ENCODE measurements at places on chromosomes 12 and 14. TPM values are rescaled to one million over a fixed set of nuclear protein-coding genes. Genes with fewer than 3 reads are reported as not detected.

DPF3 gene
- total RNA-seq, result not detected

GRCh38 chr12:110304061-110304551 is 23.1 kb downstream of the ATP2A2 start:
- DNase-seq, result no peak
- peaks cover 43% of the 10 kb centered on the region for H3K36me3 ChIP-seq
- H3K4me1 ChIP-seq, result no peaks in the 10 kb centered on the region
- H3K27me3 ChIP-seq, result no peaks in the 10 kb centered on the region
- H3K27ac ChIP-seq, result no peak overlapping the region

C14orf132 gene
- not detected for total RNA-seq

ITGA7 gene
- total RNA-seq, result 2.7 TPM

GRCh38 chr12:21451529-21451928 is 14.1 kb downstream of the PYROXD1 start:
- H3K27me3 ChIP-seq, result no peaks in the 10 kb centered on the region
- no peak overlapping the region for H3K4me3 ChIP-seq
- H3K36me3 ChIP-seq, result peaks cover 18% of the 10 kb centered on the region

DNA sequence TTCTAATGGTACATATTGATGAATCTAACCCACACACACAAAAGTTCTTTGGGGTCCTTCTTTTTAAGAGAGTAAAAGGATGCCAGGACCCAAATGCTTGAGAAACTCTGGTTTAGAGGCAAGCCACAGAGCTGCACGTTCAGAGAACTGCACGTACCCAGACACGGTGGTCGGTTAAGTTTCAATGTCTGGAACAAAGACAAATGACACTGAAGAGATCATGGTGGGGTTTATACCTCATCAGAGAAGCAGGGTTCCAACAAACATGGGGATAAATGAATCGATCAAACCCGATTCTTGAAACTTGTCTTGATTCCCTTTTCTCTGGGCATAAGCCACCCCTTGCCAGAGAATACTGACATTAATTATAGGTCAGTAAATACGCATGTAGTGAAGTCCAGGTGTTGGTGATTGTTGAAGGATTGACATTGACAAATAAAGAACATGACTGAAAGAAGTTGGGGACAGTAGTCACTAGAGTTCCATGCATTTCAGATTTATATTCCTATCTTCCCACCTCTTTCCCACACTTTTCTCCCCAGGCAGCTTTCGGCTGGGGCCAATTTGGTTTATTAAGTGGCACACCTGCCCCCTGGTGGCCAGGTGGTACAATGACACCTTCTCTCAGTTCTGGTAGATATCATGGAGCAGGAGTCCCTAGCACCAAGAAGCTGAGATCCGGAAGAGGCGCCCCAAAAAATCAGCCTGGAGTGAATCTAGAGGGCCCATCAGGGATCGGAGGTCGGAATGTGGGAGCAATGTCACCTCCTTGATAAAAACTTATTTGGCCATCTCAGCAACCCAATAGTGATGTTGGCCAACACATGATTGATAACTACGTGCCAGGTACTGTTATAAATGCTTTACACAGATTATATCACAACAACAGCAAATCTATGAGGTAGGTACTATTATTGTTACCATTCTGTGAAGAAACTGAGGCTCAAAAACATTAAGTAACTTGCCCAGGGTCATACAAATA is 17.8 kb upstream of the HDAC7 start:
- peak; percentile 70 for DNase-seq
- peaks cover 35% of the 10 kb centered on the region for H3K4me1 ChIP-seq
- H3K27ac ChIP-seq, result no peak overlapping the region
- H3K36me3 ChIP-seq, result no peaks in the 10 kb centered on the region

- H3K27ac ChIP-seq, result peak overlapping the region; percentile 85
- peak; percentile 76 for DNase-seq
- no peak overlapping the region for H3K4me3 ChIP-seq
- no peaks in the 10 kb centered on the region for H3K36me3 ChIP-seq
These were observed 55.2 kb downstream of the SLC25A21 start for GRCh38 chr14:37116933-37117849.

GRCh38 chr14:85501751-85502150 is 28.2 kb upstream of the FLRT2 start:
- H3K4me3 ChIP-seq, result no peak overlapping the region
- no peaks in the 10 kb centered on the region for H3K36me3 ChIP-seq
- DNase-seq, result no peak
- no peaks in the 10 kb centered on the region for H3K4me1 ChIP-seq

NID2 gene
- total RNA-seq, result not detected

- H3K4me1 ChIP-seq, result peaks cover 14% of the 10 kb centered on the region
- no peak overlapping the region for H3K4me3 ChIP-seq
- no peak for DNase-seq
- peak overlapping the region; percentile 28 for H3K27ac ChIP-seq
- H3K27me3 ChIP-seq, result no peaks in the 10 kb centered on the region
These were observed 45.0 kb upstream of the AMN1 start for GRCh38 chr12:31773867-31774266.

ART4 gene
- not detected for total RNA-seq

DNA sequence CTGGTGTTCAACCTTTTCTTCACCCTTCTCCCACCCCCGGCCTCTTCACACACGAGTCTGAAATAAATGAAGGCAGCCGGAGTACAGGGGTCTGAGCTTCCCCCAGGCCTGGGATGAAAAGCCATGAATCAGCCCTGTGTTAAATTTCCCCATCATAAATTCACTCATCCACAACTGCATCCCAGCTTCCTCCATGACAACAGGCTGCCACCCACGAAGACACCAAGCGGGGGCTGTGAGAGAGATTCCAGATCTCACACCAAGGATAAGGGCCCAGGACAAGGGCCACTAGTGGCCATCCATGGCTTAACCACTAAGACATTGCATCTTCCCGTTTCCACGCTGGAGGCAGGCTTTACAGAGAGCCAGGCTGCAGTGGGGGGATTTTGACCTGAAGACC is 93.9 kb upstream of the NCOR2 start:
- H3K27me3 ChIP-seq, result no peaks in the 10 kb centered on the region
- no peak overlapping the region for H3K4me3 ChIP-seq
- no peak overlapping the region for H3K27ac ChIP-seq
- H3K36me3 ChIP-seq, result no peaks in the 10 kb centered on the region

AMDHD1 gene
- 2.9 TPM for total RNA-seq

- no peak for DNase-seq
- no peak overlapping the region for H3K4me3 ChIP-seq
- no peaks in the 10 kb centered on the region for H3K4me1 ChIP-seq
- H3K27me3 ChIP-seq, result no peaks in the 10 kb centered on the region
- no peaks in the 10 kb centered on the region for H3K36me3 ChIP-seq
These were observed 249.7 kb downstream of the SPTSSA start for GRCh38 chr14:34212172-34212929.

GDF3 gene
- not detected for total RNA-seq

DPY19L2 gene
- not detected for total RNA-seq

- no peaks in the 10 kb centered on the region for H3K4me1 ChIP-seq
- no peak for DNase-seq
- no peaks in the 10 kb centered on the region for H3K36me3 ChIP-seq
- no peak overlapping the region for H3K4me3 ChIP-seq
These were observed 8.3 kb upstream of the ACSM4 start for GRCh38 chr12:7295529-7295928.

DNA sequence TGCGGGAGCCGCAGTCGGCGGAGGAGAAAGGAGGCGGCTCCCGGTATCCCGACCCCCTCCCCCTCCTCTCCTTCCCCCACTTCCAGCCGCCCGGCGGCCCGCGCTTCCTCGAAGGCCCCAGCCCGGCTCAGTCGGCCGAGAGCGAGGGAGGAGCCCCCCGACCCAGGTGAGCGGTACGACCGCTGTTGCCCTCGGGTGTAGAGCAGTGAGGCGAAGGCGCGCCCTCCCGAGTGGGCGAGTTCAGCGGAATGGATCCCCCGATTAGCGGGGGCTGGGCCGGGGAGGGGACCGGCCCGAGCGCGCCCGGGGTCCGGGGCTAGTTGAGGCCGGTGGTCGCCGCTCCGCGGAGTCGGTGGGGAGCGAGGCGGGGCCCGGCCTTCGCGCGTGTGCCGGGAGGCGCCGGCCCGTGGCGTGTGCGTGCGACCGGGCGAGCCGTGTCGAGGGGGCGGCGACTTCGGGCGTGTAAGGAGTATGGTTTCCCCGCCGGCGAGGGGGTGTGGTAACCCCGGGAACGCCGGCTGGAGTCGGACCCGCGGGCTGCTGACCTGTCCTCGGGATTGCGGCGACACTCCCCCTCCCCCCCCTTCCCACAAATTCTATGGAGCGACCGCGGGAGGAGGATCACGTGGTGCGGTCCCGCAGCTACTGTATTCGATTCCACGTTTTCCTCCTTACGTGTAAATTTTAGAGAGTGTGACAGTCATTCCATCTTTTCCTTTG is 501 bp downstream of the RIMKLB start:
- no peaks in the 10 kb centered on the region for H3K36me3 ChIP-seq
- H3K27ac ChIP-seq, result peak overlapping the region; percentile 43
- DNase-seq, result no peak

DNA sequence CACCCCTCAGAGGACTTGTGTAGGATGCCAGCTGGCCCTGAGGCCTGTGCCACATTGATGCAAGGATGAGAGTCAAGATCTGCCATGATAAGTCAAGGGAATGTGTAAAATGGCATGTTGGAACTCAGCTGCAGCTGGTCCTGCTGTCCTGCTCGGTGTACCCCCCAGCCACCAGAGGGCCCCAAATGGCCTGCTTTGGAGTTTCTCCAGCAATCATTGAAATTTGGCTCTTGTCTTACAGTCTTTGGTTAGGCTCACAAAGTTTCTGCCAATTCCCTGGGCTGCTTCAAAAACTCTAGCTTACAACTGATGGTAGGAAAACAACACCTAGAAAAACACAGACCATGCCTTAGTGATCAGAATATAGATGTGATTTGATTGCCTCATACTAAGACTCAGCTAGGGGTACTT is 76.8 kb downstream of the HSD17B6 start:
- DNase-seq, result peak; percentile 37
- H3K4me3 ChIP-seq, result no peak overlapping the region
- no peaks in the 10 kb centered on the region for H3K36me3 ChIP-seq
- no peaks in the 10 kb centered on the region for H3K27me3 ChIP-seq

DNA sequence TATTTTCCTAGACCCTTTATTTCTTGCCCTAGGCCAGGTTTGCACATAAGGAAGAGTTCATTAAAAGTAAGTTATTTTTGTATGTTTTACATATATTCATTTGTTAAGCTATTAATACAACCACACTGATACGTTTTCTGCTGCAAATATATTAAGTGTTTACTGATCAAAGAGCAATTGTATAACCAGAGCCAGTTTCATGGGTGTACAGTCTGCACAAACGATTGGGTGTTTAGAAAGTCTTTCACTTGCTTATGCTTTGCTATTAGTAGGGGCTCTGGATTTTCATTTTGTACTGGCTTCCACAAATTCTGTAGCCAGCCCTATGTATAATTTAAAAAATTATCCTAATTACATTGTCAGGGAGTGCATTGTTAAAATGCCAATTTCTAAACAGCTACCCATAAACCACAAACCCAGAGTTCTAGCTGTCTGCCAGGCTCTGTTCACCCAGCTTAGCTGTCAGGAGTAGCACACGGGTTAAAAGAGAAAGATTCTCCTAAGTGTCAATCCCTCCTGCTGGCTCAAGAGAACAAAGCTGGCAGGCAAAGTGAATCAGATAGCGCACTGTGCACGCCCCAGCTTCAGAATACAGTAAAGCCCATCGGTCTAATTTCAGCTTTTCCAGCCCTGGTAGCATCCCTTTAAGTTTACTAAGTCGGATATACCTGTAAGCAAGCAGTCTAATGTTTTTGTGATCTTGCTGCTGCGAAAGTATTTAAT is 151.0 kb upstream of the LMO3 start:
- no peak overlapping the region for H3K27ac ChIP-seq
- no peaks in the 10 kb centered on the region for H3K27me3 ChIP-seq
- DNase-seq, result no peak

- H3K36me3 ChIP-seq, result no peaks in the 10 kb centered on the region
- no peak overlapping the region for H3K27ac ChIP-seq
- no peaks in the 10 kb centered on the region for H3K27me3 ChIP-seq
- H3K4me1 ChIP-seq, result no peaks in the 10 kb centered on the region
These were observed 78.3 kb downstream of the NPAS3 start for GRCh38 chr14:33017016-33017415.

- DNase-seq, result no peak
- H3K4me1 ChIP-seq, result no peaks in the 10 kb centered on the region
- H3K4me3 ChIP-seq, result no peak overlapping the region
- H3K27me3 ChIP-seq, result no peaks in the 10 kb centered on the region
- H3K27ac ChIP-seq, result no peak overlapping the region
- H3K36me3 ChIP-seq, result no peaks in the 10 kb centered on the region
These were observed 3.0 kb upstream of the NPFF start for GRCh38 chr12:53510181-53510812.

DNA sequence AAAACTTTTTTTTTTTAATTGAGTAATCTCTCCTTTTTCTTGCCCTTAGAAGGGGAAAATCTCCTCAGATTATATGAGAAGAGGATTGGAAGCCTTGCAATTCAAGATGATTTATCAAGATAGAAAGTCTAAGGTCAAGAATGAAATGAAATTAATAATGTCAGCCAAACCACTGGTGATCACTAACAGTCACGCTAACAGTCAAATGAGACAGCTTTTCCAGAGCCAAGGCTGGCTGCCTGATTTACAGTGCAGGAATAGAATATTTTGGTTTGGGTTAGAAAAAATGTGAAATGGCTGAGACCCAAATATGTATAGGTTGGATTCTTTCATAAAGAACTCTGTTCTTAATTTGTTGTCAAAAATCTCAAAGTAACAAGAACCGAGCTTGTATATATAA is 204.3 kb downstream of the PPM1H start:
- H3K27ac ChIP-seq, result peak overlapping the region; percentile 96
- H3K4me1 ChIP-seq, result peaks cover 83% of the 10 kb centered on the region
- no peaks in the 10 kb centered on the region for H3K36me3 ChIP-seq
- H3K4me3 ChIP-seq, result no peak overlapping the region
- DNase-seq, result no peak

DNA sequence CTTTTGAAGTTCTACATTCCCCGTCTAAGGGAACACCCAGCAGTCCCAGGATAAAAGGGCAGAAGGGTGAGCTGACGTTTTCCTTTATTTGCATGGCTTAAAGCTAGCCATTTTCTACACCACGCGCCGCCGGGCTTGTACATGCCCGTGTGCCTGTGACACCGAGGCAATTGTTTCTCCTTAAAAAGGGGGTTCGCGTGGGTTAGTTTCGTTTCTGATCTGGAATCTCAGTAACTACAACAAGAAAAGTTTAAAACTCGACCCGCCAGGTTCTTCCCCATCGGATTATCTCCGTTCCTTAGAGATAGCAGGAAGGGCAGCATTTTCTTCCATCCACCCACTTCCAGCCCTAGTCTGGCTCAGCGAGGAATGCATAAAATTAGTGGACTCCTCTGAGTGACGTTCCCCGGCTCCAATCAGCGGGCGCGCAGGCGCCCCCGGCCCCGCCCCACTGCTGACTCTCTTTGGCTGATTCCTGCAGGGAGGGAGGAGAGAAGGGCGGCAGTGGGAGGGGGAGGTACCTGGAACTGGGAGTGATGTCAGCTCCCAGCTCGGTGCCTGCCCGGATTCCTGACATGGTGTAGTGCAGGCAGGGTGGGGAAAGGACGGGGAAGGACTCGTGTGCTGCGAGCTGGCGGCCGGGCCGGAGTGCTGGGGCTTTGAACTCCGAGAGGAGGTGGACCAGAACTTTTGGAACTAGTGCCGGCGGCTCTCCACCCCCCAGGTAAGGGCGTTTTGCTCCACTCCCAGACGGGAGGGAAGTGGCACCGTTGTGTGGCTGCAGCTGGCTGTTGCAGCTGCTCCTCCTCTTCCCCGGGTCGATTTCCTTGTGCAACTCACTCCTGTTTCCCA is at the start of gene PPFIBP1:
Gene PPFIBP1 (plus strand): TSS at position 565 of the 852 bp plus-strand sequence. CDS start 109,191 bp downstream, outside the sequence.
- no peaks in the 10 kb centered on the region for H3K36me3 ChIP-seq
- peak within 1 kb of the TSS; percentile 71 for H3K27ac ChIP-seq
- H3K27me3 ChIP-seq, result no peaks in the 10 kb centered on the region
- peak; percentile 94 for DNase-seq
- H3K4me1 ChIP-seq, result peaks cover 14% of the 10 kb centered on the region
